Forelimb muscle (tissue), 1 donor: ENCODE measurements at places on chromosomes 2 and 18.
A peak's percentile ranks its signal among the peaks of the same experiment; 100 is the strongest.

- no peak for DNase-seq
Observed at GRCh38 chr18:43398601-43399000, 121.3 kb upstream of the SYT4 start.

DNA sequence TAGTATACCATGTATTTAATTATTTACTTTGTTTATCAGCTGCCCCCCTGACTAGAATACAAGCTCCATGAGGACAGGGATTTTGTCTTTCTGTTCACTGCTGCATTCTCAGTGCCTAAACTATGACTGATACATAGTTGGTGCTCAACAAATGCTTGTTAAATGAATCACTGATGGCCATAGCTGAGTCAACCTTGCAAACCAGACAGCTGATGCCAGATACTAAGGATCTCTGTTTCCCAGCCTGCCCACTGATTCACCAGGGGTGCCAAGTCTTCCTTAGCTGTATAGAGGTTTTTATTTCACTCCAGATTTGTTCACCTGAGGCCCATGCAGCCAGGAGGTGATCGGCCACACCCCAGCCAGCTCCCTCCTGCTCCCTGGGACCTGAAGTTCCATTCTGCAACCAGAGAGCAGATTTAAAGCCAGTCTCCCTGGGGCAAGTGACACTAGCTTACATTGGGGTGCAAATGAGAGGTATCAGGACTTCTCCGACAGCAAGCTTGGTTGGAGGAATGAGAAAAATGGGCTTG is 92.2 kb downstream of the C1QL2 start:
- DNase-seq, result no peak

DNA sequence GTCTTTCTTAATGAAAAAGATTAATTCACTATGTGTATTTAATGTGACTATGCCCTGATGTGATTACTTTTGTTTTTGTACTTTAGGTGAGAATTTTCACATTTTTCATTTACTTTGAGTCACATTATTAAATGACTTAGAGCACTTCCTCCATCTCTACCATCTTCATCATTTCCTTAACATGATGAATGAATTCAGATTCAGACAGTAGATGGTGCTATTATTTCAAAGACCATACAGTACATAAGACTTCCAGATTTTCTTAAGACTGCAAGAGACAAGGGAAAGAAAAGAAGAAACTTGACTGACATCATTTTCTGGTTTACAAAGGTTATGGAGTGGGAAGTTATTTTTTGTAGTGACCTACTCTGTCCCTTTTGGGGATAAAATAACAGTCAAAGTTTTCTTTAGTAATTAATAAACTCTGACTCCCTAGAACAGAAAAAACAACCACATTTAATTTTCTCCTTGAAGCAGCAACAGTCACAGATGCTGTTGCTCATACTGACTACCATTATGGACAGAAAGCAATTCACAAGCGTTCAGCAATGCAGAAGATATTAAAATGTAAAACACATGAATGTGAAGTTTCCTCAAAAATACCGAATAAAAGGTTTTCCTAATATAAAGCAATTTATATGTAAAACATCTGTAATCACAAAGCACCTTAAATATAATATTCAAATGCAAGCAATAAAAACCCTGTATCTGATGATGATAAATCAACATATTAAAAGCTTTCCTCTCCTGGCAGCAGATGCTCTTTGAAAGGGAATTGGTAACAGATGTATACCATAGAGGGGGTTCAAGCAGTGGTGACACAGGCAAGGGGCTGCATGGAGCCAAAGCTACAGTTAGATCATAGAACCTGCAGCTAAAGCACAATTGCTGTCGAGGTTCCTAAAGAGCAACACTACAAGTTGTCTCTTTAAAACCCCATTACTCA is 1010.9 kb upstream of the NXPH2 start:
- DNase-seq, result peak; percentile 22

GRCh38 chr2:30601375-30601774 is 154.3 kb downstream of the LCLAT1 start:
- DNase-seq, result no peak

DNA sequence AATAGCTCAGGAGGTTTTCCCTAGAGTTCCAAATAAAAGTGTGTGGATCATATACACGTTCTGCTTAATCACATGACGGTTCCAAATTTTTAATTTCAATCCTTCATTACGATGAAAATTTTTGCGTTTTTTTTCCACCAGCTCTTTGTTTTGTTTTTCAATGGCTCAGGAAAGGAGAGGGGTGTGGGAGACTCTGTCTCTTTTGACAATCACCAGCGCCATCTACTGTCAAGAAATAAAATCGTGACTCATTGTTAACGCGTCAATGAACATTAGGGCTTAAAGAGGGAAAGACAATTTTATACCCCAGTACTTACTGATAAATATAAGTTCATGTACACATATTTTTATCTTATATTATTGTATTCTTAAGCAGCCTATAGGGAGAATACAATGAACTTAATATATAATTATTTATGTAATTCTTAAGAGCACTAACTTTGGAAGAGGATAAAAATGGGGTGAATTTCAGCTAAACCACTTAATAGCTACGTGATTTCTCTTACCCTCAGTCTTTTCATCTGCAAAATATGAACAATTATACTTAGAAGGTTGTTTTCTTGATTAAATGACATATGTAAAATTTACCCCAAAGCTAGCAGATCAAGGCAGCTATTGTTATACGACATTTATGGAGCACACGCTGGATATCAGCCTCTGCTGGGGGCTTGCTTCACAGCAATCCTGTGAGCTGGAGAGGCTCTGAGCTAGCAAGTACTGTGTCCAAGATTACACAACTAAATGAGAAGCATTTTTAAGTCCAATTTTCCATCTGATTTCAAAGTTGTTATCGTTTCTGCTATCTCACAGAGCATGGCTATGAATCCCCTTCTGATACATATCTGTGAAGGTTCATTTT is 47.4 kb upstream of the RMDN2 start:
- peak; percentile 39 for DNase-seq

DNA sequence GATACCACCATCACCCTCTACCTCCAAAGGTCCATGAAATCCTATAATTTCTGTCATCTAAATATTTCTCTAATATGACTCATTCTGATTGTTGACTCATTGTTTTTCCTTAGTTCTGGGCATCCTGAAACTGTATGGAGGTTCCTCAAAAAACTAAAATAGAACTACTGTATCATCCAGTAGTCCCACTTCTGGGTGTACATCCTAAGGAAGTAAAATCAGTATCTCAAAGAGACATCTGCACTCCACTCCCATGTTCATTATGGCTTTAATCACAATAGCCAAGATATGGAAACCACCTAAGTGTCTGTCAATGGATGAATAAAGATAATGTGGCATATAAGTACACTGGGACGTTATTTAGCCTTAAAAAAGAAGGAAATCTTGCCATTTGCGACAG is 125.8 kb upstream of the MYO3B start:
- DNase-seq, result no peak

DNA sequence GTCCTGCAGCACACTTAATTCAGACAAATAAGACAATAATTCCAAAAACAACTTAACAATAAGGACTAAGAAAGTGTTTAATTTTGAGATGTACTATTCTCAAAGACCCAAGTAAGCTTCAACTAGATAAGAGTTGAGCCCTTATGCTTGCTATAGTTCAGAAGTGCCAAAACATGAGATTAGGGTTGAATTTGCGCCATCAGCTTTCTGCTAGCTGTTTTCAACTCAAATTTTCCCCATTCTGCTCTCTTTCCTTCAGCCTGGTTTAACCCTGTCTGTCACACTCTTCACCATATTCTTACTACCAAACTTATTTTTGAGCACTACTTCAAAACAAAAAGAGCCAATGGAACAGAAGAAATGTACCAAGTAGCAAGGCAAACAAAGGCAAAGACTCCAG is 4.1 kb downstream of the NFE2L2 start:
- no peak for DNase-seq

DNA sequence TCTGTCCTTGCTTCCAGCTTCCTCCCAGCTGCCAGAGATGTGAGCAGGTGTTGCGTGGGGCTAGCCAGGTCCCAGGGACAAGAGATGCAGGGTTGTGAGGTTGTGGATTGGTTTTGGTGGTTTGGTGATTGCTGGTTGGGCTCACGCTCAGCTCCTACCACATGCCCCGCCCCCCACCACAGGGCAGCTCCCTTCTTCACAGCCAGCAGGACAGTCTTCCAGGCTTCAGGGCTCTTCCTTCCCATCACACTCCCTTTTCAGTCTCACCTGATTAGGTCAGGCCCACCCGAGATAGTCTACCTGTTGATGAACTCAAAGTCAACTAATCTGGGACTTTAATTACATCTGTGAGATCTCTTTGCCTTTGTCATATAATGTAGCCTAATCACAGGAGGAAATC is 52.0 kb upstream of the GLI2 start:
- no peak for DNase-seq
